Fibroblast of skin of right biceps (primary cell): ENCODE measurements at places on chromosomes 5 and 9.

- DNase-seq, result peak; percentile 88
These were observed 77.6 kb upstream of the SEMA6A start for GRCh38 chr5:116652196-116652729.

DNA sequence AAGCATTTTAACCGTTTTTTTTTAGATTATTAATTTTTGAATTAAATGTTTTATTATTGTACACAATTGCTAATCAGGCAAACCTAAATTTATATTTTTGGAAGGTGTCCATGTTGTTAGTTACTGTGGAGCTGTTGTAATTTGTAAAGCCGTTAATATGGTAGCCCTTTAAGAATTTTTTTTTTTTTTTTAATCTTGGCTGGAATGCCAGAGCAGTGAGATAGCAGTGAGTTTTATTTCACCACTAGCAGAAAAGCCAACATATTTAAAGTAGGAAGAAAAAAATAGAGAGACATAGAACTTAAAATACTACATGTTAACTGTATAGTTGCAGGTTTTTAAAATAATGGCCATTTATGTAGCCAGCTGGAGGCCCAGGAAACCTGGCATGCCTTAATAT lies 35.3 kb upstream of the RNF20 start:
- no peak for DNase-seq

GRCh38 chr5:136768457-136768856 lies 403.1 kb upstream of the TRPC7 start:
- no peak for DNase-seq

GRCh38 chr9:96514108-96514799 lies 64.3 kb downstream of the HABP4 start:
- DNase-seq, result peak; percentile 82

DNA sequence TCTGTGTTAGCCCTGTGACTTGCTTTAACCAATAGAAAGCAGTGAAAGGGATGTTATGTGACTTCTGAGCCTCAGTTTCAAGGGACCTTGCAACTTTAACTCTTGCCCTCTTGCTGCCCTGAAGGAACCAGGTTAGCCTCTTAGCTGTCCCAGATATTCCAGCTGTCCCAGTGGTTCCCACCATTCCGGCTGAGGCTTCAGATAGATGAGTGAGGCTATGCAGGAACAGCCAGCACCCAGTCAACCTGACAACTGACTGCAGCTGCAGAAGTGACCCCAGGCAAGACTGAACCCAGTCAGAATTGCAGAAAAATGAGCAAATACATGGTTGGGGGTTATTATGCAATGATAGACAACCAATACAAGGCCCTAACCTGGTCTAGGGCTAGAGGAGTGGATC lies 10.4 kb upstream of the CDC23 start:
- DNase-seq, result no peak

DNA sequence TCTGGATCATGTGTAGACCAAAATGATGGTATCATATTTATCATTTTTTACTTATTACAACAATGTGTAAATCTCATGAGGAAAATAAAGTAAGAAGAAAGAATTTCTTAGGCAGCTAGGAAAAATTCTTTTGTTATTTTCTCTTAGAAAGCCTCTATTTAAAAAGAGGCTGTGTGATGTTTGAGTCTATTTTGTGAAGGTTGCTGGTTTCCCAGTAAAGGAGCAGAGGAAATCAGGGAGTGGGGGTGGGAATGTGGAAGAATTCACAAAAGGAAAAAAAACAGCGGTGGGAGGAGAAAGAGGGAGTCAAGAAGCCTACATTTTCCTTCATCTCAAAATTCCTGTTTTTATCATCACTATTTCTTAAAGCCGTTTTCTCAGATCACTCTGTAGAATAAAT lies 20.1 kb downstream of the PTCH1 start:
- peak; percentile 33 for DNase-seq
